ENCODE measurements at places on chromosomes 12 and 14.
A peak's percentile ranks its signal among the peaks of the same experiment; 100 is the strongest.

DNA sequence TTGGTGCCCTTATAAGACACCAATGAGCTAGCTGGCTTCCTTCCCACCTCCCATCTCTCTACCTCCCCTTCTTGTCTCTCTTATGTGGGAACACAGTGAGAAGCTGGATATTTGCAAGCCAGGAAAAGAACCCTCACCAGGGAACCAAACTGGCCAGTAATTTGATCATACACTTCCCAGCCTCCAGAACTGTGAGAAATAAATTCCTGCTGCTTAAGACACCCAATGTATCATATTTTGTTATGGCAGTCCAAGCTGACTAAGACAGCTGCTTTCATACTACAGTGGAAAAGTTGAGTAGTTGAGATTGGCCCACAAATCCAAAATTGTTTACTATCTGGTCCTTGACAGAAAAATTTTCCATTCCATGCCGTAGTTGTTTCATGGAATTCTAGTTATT is 269.0 kb downstream of the KCNH5 start:
- no peak for DNase-seq

GRCh38 chr14:79466938-79467527 is 744.3 kb downstream of the DIO2 start:
- no peak for DNase-seq

DNA sequence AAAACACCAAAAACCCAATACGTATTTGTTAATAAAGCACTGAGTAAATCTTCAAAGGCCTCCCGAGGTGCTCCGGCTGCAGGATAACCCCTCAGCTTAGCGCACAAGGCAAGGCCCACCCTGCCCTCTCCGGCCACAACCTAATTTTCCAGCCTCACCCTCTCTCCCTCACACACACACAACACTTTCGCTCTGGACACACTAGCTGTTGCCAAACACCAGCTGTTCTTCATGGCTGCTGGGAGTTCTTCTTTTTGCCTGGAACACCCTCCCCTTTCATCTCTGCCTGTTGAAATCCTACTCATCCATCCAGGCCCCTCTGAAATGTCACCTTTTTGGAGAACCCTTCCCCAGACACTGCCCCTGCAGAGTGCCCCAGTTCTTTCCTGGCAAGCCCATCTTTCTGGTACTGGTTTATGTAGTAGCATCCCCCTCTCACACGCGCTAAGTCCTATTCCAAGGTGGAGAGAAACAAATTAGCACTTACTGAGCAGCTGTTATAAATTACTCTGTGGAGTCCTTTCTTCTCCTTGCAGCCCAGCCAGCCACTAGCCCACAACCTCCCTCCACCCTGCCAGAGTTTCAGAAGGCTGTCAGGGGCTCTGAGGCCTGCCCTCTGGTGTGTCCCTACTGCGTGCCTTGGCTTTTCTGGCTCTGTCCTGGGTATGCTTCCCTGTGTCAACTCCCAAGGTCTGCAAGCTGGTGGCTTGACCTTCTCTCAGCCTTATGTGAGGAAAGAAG is 805 bp upstream of the CRACR2A start:
- no peak for DNase-seq

DNA sequence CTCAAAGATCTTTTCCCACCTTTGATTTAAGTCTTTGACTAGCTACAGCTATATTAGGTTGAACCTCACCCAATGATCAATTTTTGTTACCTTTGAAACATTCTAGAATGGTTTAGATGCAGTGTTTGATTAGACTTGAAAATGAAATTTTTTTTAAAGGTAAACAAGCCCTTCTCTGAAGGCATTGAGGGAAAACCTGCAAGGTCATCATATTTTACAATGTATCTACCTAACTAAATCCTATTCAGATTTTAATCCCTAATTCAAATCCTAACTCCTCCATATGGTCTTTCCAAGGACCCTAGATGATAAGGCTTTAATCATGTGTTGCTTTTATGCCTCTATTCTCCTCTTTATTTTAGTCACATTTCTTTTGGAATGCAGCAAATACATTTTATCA is 95.4 kb downstream of the ALG10B start:
- no peak for DNase-seq

DNA sequence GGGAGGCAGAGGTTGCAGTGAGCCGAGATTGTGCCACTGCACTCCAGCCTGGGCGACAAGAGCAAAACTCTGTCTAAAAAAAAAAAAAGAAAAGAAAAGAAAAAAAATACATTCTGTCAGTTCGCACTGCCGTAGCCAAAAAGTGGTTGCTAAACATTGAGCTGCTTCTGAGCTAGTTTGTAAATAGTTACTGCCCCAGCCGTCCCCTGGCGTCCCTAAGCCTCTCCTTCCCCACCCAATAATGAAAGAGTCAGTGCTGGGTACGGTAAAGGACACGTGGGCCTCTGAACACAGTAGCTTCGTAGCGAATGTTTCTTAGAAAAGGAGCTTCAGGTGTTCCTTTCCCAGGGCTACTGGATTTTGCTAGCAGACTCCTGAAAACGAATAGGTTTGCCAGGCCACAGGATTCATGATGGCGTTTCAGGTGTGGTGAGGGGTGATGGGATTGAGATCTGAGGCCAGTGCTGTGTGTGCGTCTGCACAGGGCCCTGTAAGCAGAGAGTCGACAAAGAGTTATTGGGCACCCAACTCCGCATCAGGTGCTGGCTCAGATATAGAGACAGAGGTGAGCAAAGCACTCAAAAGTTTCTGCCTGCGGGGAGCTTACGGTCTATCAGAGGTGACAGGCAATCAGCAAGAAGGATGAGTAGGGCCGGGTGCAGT is 94.1 kb downstream of the LGMN start:
- DNase-seq, result no peak

DNA sequence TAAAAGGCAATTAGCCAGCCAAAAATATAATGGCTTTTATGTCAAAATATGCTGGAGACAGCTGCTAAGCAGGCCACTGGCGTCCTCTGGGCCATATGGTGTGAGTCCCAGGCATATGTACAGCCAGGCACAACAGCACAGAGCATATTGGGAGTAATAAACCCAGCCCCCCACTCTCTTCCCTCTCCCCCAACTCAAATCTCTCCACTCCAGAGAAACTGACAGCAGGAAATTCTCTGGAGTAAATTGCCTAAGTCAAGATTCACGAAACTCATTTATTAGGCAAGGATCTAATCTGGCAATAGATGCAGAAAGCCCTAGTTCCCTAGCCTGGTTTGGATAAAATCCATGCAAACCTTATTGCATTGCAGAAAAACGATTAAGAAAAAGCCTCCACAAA is 147.9 kb upstream of the SEL1L start:
- no peak for DNase-seq

DNA sequence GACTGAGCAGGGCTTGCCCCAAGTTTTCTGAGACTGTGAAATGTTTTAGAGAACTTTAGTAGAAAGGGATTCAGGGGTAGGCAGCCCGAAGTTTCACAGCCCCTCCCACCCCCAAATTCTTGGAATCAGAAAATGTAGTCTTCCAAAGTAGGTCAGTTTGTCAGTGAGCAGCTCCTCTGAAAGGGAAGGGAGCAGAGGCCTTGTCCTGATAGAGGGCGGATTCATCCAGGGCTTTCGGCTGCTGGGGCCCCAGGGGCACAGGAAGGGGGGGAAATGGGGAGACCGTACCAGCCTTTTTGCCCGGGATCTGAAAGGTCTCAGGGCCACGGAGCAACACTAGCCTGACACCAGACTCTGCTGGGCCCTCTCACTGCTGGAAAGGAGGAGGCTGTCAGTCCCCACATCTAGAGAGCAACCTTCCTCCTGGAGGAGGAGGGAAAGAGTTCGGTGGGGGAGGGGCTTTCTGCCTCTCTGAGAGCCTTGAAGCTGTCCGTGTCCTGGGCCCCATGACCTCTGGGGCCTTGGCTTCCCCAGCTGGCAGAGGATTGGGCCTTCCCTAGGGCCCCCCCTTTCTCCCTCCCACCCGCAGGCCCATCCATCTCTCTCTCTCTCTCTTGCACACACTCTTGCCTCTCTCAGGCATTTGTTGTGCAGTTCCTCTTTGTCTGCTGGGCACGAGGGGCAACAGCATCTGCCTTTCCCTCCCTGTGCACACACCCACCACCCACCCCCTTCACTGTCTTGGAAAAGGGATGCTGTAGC is at the start of gene IKZF4:
Gene IKZF4, plus strand, starts transcription at position 621 of the 762 bp plus-strand sequence. CDS start 451 bp downstream, outside the sequence.
- no peak for DNase-seq

- no peak for DNase-seq
Observed at GRCh38 chr12:82108615-82109014, 249.6 kb downstream of the CCDC59 start.

GRCh38 chr14:99726538-99727095 is 42.5 kb downstream of the CYP46A1 start:
- peak; percentile 39 for DNase-seq

GRCh38 chr12:27449026-27449425 is 2.5 kb downstream of the SMCO2 start:
- no peak for DNase-seq

- no peak for DNase-seq
Observed at GRCh38 chr12:88746386-88746785, 166.1 kb upstream of the KITLG start.

- no peak for DNase-seq
Observed at GRCh38 chr12:64256166-64256800, 34.2 kb upstream of the KICS2 start.

GRCh38 chr12:106953352-106954250 is 2.1 kb upstream of the TMEM263 start:
- no peak for DNase-seq

DNA sequence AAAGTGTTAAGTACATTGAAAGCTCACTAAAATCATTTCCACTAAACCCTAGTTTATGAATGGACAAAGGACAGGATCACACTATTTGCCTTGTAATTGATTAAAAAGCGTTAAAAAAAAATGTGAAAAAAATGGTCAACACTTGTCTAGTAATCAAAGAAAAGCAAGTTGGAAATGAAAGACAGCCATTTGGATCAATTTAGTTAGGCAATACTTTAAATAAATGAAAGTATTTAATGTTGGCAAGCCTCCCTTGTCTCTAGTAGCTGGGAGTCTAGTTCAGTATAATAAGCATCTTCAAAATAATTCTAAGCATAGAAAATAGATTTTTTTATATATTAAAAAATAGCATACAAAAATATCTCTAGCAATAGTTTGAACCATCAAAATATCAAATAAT is 14.2 kb upstream of the CNIH1 start:
- no peak for DNase-seq

DNA sequence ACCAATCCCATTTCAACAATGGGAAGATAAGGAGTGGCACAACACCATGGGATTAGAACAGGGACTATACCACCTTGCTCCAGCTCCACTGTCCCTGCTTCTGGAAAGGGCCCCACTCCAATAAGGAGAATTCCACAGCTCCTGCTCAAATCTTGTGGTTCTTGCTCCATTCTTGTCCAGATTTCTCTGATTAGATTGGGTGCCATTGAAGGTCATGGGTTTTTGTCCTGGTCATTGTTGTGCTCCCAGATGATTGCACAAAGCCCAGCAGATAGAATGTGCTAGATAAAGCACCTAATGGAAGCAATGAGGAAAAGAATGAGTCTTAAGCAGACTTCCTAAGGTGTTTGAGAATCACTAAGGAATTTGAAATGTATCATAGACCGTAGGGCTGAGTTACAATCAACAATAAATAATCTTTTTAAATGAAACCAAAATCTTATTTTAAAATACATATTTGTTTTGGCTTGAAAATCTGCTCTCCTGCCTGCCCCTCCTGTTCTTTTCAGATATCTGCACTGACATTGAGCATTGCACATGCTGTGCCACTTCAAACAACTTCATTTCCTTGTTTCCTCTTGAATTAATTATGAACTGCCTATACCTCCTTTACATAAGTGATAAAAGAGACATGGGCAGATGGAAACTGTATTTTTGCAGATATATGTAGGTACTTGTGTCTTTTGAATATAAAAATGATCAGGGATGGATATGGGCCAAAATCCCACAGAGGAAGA is 115.9 kb downstream of the FGD4 start:
- no peak for DNase-seq

- DNase-seq, result no peak
Observed at GRCh38 chr14:34750670-34751069, 36.3 kb upstream of the CFL2 start.

- no peak for DNase-seq
Observed at GRCh38 chr12:29320295-29321085, 60.5 kb downstream of the ERGIC2 start.

- DNase-seq, result no peak
Observed at GRCh38 chr14:91409928-91410718, 7.5 kb downstream of the CCDC88C start.

DNA sequence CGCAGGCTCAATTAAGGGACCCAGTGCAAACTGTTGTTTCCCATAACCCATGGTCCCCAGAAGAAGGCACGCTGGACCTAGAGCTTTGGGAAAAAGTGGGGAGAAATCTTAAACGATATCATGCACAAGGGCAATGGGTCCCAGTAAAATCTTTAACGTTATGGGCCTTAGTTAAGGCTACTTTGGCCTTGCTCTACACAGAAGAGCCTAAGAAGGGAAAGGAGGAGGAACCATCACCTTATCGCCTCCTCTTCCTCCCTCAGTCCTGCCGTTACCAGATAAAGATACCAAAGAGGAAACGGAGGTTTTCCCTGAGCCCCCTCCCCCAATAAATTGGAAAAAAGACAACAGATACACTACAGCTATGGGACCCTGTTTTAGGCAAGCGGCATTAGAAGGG is 116.9 kb downstream of the PPHLN1 start:
- DNase-seq, result no peak

DNA sequence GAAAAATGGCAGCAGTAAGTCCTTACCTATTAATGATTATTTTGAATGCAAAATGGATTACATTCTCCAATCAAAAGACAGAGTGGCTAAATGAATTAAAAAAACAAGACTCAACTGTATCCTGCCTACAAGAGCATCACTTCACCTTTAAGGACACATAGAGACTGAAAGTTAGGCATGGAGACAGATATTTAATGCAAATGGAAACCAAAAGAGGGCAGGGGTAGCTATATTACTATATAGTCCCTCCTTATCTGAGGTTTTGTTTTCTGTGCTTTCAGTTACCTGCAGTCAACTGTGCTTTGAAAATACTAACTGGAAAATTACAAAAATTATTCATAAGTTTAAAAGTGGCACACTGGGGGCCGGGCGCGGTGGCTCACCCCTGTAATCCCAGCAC is 17.2 kb downstream of the NECAP1 start:
- DNase-seq, result no peak

DNA sequence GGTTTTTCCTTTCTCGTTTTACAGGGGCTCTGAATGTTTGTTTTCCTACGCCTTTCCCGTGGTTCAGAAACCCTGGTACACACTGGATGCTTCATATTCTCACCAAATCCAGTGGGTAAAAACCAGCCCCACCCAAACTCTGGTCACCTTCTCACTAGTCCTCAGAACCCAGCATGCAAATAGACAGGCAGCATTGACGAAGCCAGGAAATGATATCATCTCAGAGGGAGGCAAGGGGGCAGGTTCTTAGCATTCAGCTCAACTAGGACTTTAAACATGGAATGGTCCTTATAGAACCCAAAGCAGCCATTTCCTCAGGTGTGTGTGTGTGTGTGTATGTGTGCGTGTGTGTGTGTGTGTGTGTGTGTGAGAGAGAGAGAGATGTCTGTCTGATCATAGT is 142.0 kb downstream of the KCNK10 start:
- no peak for DNase-seq

DNA sequence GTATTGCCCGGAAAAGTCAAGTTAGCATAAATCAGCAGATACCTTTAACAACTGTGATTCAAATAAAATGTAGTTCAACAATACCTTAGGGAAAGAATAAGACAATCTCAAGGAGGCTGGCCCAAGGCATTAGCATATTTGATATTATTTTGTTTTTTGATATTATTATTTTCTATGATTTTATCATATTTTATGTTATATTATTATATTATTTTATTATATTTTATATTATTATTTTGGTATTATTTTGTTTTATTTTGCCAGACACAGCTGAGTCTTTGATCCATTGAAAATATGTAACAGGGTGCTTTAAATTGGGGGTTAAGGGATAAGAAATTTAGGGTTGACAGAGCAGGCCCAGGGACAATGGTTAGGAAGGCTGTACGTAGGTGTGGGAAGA is 607.9 kb upstream of the USP15 start:
- no peak for DNase-seq

- no peak for DNase-seq
Observed at GRCh38 chr12:117714203-117714602, 254.6 kb downstream of the KSR2 start.
